ENCODE measurements at places on chromosomes 6 and 20. TPM values are rescaled to one million over a fixed set of nuclear protein-coding genes. Genes with fewer than 3 reads are reported as not detected.

GRCh38 chr6:40545954-40546353 lies 41.2 kb downstream of the LRFN2 start:
- DNase-seq, result no peak

DNA sequence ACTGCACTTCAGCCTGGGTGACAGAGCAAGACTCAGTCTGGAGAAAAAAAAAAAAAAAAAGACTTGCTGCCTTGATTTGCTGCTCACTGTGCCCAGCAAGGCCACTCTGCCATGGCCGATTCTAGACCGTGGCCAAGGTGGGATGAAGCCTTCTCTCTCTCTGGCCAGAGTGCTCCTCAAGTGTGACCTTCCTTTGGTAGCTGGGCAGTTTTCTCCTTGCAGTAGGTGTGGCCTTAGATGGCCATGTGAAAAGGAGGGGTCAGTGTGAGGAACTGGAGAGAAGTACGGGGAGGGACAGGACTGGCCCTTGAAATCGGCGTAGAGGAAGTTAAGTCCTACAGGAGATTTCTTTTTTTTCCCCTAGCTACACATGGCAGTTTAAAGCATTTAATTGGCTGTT lies 272.0 kb downstream of the ARID1B start:
- no peak for DNase-seq

DNA sequence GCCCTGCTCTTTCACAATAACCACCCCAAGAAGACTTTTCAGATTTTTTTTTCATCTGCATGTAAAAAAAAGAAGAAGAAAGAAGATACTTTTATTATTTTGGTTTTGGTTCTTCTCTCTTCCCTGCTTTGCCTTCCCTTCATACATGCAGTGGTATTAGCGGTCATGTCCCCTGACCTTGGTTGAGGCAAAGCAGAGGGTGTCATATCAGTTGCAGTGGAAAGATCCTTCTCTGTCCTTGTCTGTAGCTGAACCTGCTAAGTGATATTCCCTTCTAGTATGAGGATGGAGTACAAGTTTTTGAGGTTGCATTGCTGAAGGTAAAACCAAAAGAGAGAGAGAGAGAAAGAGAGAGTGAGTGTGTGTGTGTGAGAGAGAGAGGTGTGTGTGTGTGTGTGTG lies 345.7 kb downstream of the UTRN start:
- no peak for DNase-seq

- DNase-seq, result no peak
Observed at GRCh38 chr20:32160341-32160740, 47.2 kb downstream of the PLAGL2 start.

GRCh38 chr6:137744877-137745276 lies 122.2 kb upstream of the TNFAIP3 start:
- DNase-seq, result no peak

DNA sequence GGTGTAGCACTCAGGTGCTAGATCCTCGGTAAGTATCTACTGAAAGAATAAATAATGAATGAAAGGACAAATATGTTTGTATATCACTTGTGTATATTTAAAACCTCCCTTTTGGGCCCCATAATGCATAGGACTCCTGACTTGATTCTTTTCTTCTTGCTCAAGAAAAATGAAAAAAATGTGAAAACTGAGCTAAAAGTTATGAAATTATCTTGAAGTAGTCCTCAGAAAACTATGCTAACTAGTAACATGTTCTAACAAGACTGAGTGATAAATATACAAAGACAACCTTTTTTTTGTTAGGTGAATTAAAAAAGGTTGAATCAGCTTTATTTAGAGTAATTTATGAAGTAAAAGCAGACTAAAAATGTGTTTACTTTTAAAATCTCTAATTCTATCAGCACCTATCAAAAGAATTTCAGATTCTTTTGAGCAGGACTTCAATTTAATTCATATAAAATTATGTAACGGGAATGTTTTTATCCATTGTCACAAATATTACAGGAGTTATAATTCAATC lies 247.8 kb upstream of the JAG1 start:
- no peak for DNase-seq

DNA sequence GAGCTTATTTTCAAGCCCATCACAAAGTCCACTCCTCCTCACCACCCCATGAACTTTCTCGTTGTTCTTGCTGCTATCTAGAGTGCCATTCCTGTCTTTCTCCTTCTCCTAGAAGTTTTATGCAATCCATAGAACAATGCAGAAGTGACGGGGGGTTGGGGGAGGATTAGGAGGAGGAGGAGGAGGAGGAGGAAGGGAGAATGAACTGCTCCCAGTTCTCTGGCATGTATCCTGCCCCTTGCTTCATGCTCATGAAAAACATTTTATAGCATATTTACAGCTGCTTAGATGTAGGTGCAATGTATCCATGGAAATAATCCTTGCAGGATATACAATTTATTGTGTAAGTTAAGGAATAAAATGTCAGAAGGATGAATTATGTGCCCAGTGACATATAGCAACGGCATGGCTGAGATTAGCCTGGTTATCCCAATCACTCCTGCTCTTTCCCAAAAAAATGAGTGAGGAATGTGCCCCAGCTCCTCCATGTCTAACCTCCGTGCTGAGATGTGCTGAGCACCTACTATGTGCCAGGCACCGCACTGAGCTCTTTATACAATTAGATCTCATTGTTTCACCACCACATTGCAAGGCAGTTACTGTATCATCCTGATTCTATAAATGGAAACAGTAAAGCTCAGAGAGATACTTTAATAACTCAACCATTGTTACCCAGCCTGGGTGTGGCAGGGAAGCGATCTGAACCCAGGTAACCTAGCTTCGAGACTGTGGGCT lies 41.6 kb upstream of the TFAP2C start:
- DNase-seq, result no peak

- DNase-seq, result peak; percentile 61
Observed at GRCh38 chr6:170291271-170292110, 613 bp upstream of the DLL1 start.

DNA sequence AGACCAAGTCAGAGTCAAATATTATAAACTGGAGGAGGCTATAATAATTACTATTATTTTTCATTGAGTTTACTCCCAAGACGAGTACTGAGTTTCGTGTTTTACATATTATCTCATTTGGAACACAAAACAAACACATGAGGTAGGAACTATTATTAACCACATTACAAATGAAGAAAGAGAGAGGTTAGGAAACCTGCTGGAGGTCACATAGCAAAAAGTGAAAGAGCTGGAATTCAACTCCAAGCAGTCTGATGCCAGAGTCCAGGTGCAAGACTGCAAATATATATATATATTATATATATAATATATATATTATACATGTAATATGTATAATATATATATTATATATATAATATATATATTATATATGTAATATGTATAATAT lies 7.3 kb downstream of the RNF24 start:
- no peak for DNase-seq

GRCh38 chr6:27650620-27651370 lies 177.9 kb upstream of the ZNF184 start:
- peak; percentile 73 for DNase-seq

DNA sequence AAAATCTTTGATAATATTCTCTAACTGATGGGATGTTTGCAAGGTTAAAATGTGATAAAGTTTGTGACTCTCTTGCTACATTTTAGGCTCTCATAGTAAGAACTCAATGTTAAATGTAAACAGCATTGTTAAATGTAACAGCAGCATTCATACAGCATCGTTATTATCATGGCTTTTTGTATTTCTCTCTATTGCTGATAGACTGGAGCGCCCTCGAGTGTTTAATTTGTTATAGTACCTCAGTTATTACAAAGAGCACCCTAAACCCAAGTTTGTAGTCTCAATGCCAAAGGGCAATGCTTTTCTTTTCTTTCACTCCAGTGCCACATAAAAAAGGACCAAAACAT lies 14.9 kb upstream of the TTPAL start:
- DNase-seq, result peak; percentile 40

GRCh38 chr6:146305951-146306350 lies 237.7 kb upstream of the RAB32 start:
- no peak for DNase-seq

DNA sequence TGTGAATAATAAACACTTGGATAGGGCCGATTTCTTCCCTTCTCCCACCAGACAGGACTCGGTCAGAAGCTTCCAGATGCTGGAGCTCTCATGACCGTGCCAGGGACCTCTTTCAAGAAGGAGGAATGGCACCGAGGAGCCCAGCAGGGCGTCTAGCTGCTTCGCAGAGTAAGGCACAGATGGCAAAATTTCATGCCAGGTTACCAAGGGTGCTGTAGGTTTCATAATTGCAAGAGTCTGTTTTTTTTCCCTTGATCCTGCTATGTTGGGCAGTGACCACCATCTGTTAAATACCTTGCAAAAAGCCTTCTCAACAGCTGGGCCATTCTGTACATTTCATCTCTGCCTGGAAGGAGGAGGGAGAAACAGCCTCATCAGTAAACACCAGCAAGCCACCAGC lies 111.8 kb downstream of the EDN3 start:
- DNase-seq, result no peak

DNA sequence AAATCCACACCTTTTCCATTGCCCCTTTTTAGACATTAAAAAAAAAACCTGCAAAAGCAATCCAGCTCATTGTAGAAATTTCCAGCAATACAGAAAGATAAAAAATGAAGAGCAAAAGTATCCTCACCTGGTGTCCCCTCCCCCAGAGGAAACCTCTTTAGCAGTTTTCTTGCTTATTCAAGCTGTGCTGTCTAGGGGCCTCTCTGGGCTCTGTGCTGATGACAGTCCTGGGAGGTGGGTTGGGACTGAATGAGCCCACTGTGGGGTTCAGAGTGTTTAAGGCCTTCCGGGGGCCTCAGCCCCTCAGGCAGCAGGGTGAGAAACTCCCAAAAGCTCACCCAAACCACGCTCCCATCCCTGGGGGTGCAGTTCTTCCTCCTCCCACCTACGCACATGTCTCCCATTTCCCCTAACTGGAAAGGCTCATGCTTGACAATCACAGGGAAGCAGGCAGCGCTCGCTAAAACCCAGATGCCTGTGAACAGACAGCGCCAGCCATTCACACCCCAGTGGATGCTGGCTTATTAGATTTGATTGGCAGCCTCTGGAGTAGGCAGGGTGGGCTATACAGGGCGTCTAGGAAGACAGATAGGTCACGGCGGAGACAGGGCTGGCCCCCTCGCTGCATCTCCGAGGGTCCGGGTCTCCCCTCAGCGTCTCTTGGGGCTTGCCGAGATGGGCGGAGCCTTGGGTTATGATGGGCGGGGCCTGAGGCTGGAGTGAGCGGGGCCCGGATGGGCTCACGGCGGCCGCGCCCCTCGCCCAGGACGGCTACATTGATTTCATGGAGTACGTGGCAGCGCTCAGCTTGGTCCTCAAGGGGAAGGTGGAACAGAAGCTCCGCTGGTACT lies 4.6 kb downstream of the GUCA1A start:
- DNase-seq, result no peak

- DNase-seq, result no peak
Observed at GRCh38 chr6:24117021-24117420, 9.0 kb upstream of the NRSN1 start.

DNA sequence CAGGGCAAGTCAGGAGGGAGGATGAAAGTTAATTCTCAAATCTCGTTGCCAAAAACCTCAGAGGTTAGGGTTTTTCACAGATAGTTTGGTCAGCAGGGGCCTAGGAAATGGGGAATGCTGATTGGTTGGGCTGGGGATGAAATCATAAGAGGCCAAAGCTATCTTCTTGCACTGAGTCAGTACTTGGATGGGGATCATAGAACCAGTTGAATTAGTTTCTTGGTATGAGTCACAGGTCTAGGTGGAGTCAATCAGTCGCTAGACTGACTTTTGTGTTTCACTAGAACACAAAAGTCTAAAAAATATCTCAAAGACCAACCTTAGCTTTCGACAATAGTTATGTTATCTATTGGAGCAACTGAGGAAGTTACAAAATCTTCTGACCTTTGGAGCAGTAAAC lies 368.5 kb downstream of the TBC1D32 start:
- DNase-seq, result peak; percentile 2

DNA sequence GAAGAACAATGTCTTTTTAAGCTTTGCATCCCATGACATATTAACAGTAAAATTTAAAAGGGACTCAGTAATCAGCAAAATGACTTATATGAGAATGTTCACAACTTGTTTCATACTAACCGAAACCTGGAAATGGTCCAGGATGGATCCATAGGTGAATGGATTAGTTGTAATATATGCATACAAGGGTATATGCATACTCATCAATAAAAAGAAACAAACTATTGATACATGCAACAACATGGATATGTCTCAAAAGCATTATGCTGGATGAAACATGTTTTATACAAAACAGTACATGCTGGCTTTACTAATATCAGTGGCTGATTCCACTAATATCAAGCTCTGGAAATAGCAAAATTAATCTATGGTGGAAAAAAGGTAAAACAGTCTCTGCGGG lies 108.5 kb upstream of the HIVEP1 start:
- DNase-seq, result no peak

DNA sequence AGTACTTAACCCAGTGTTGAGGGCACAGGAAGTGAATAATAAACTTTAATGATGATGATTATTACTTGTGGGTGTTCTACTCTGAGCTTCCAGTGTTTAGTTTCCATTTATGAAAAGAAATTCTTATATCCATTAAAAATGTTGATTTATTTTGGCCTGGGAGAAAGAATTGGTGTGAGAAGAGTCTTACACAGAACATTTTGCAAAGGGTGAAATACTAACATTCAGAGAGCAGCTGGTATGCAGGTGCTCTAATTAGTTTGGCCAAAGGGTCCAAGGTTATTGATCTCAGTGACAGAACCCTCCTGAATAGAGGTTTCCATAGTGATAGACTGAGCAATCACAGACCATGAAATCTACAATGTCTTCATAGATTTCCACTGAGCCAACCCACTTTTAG lies 4.4 kb downstream of the OSER1 start:
- DNase-seq, result no peak

GRCh38 chr6:39693206-39693605 lies 32.0 kb downstream of the KIF6 start:
- DNase-seq, result no peak

Gene SOBP
- 0.49 TPM for total RNA-seq

Gene FAM110A
- 10.3 TPM for total RNA-seq

Gene LHFPL5
- total RNA-seq, result not detected

All from RPMI7951 (cell line).